ENCODE measurements at places on chromosomes 5 and 9. TPM values are rescaled to one million over a fixed set of nuclear protein-coding genes. Genes with fewer than 3 reads are reported as not detected.

DNA sequence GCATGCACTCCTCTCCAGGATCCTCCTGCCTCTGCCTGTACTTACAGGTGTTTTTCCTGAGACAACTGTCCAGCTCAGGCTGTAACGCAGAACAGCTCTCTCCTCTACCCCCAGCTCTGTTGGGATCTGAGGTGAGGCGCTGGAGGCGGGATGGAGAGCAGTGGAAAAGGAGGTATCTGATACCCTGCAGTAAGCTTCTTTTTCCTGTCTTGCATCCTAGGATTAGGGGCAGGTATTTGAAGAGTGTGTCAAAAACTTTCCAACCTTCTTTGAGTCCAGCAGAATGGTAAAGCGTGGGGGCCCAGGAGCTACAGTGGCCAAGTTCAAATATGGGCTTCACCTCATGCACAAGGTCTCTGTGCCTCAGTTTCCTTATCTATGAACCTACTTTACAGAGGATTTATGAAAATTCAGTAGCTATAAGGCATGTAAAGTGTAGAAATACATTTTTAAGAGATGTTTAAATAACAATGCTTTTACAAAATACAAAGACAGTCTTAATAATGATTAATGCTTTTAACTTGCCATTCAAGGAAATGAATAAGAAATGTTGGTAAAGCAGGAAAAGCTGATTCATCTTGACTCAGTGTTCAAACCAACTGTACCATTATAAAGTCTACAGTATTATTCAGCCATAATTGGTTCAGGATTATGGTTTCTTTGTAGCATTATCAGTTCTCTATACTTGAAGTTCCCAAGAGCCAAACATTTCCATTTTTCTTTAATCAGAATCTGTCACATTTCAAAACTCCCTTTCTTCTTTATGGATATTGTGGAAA lies 26.1 kb downstream of the MAP1B start:
- DNase-seq = no peak

DNA sequence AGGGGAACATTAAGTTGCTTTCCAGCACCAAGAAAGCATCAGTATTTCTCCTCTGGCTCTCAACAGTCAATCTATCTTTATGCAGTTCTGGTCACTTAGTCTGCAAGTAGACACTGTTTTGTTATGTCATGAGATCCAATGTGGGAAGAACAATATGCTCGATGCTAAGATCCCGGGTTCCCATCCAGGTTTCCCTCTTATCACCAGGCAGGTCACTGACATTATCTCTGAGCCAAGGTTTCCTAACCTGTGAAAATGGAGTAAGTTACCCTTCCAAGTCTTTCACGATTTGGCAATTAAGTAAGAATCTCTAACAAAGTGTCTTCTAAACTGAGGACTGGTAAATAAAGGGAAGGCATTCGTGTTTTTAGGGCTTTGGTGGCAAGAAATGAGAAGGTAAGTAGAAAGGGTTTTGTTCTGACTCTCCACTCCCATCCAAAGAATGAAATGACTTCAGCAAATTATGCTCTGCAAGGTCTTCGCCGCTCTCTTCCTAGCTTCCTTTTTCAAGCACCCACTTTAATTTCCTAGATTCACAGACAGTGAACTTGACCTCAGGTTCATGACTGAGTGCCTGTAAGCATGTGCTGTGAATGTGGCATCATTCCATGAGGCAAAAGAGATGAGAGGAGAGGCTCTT lies 86.4 kb downstream of the DCP2 start:
- DNase-seq = no peak

Gene SLC34A3
- total RNA-seq = not detected

- DNase-seq = no peak
Measured at GRCh38 chr5:116517488-116517887, 57.1 kb downstream of the SEMA6A start.

- DNase-seq = no peak
Measured at GRCh38 chr9:3277200-3277599, 248.6 kb downstream of the RFX3 start.

DNA sequence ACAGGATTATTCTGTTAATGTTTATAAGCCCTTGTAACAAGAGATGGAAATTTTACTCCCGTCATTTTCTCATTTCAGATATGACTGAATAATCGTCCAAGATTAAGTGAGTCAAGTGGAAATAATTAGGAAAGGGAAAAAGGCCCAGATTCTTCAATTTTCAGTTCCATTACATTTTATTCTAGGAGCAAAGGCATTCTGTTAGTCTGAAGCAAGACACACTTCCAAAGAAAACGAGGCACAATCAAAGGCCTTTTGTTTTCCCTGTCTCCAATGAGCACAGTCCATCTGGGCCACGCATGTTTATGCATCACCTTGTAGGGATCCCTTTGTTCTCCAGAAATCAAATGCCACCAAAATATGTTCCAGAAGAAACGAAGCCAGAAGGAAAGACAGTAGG lies 382.9 kb upstream of the RFX3 start:
- DNase-seq = no peak

Gene COL23A1
- not detected for total RNA-seq

GRCh38 chr9:137351781-137352501 lies 49.9 kb upstream of the NRARP start:
- no peak for DNase-seq

DNA sequence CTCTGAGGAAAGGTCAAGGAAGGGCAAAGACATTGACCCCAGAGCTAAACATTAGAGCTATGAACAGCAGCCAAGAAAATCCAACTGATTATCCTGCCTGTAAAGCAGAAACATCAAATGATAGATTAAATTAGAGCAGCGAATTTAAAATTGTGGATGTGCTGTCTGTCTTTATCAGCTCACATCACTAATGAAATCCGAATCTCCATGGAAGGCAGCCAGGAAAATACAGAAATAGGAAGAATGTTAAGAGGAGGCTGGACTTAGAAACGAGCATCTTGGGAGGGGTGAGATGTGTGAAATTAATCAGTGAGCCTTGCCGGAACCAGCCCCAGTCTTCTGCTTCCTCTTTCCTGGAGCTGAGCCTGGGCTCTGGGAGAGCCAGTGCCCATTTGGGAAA lies 191.0 kb downstream of the PJA2 start:
- DNase-seq = no peak

DNA sequence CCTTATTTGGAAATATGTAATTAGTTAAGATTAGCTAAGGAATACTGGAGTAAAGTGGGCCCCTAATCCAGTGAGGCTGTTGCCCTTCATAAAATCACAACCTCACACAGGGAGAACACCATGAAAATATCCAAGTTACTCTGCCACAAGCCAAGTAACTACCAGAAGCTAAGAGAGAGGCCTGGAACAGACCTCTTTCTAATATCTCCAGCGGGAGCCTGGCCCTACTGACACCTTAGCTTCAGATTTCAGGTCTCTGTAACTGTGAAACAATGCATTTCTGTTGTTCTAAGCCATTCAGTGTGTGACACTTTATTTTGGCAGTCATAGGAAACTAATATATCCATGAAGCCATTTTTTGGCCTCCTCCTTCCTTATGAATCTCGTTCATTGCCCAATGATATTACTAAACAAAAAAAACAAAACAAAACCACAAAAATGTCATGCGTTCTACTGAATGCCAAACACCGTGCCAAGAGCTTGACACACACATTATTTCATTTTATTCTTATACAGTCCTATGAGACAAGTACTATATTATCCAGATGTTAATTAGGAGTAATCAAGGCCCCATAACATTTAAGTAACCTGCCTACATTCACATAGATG lies 699.0 kb downstream of the MAT2B start:
- no peak for DNase-seq

- DNase-seq = no peak
Measured at GRCh38 chr5:8093669-8094068, 224.7 kb downstream of the MTRR start.

GRCh38 chr5:40437452-40437861 lies 242.3 kb upstream of the PTGER4 start:
- DNase-seq = no peak

GRCh38 chr5:76983468-76983867 lies 30.6 kb downstream of the CRHBP start:
- no peak for DNase-seq

DNA sequence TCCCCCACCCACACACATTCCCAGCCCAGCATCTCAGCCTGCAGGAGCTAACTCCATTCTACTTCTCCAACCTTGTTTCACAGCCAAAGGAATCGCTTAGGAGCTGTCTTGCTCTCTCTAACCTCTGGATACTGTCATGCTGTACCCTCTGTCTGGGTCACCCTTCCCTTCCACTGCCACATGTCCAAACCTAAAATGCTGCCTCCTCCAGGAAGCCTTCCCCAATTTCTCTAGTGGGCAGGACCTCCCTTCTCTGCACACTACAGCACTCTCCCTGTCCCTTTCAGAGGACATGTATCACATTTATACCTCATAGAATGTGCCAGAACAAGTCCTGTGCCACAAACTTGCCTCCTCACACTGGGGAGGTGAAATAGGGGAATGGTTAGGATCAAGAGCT lies 30.8 kb downstream of the WHRN start:
- DNase-seq = no peak
